ENCODE measurements at places on chromosomes 7 and 10.

DNA sequence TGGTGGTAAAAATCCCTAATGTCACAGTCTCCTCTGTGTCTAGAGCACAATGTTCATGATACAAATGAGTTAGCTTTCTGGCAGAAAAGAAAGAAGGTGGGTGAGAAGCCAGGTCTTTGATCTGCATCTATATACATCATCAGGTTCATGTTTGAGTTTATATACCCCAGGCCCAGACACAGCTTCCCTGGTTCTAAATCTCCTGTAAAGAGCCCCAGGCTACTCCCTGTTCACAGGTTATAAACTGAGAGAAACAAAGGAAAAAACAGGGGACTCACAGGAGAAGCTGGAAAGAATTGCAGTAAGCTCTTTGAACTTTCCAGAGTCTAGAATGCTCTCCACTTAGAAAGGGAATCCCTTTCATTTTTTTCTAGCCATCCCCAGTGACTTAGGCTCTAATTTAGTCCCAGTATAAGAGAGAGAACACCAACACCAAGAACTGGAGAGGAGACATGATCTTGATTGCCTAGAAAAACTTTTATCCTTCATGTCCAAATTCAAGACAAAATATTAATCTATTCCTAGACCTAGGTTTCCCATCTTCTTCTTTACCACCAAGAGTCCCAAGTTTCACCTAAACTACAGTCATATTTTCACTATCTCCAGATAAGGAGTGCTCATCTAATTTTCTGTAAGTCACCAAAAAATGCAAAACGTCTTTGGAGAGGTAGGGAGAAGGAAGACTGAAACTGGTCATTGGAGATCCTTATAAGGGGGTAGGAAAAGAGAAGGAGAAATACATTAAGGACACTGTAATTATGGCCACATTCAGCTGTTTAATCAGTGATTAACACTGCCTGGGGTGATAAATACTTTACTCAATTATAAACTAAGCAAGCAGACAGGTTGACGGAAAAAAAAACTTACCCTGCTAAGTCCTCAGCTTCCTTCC, 469 bp downstream of the MSS51 start:
- DNase-seq, result no peak

- no peak for DNase-seq
These were observed 63.4 kb downstream of the KIAA1217 start for GRCh38 chr10:24272374-24272773.

GRCh38 chr10:76315240-76315639, 883.8 kb downstream of the LRMDA start:
- no peak for DNase-seq

DNA sequence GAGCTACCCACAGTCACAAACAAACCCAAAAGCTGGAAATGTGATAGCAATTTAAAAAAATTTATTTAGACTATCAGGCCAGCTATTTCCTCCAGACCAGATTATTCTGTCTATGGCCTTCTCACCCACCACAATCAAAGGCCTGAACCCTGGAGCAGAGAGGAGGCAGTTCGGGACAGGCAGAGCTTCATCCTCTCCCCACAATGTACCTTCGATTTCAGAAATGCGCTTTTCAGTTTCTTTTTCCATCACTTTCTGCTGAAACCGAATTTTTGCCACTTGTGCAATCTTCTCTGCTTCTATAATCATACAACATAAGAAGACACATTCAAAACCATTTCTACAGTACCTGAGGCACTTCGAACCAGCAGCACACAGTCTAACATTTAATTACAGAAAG, 29.9 kb downstream of the ERLIN1 start:
- DNase-seq, result no peak

DNA sequence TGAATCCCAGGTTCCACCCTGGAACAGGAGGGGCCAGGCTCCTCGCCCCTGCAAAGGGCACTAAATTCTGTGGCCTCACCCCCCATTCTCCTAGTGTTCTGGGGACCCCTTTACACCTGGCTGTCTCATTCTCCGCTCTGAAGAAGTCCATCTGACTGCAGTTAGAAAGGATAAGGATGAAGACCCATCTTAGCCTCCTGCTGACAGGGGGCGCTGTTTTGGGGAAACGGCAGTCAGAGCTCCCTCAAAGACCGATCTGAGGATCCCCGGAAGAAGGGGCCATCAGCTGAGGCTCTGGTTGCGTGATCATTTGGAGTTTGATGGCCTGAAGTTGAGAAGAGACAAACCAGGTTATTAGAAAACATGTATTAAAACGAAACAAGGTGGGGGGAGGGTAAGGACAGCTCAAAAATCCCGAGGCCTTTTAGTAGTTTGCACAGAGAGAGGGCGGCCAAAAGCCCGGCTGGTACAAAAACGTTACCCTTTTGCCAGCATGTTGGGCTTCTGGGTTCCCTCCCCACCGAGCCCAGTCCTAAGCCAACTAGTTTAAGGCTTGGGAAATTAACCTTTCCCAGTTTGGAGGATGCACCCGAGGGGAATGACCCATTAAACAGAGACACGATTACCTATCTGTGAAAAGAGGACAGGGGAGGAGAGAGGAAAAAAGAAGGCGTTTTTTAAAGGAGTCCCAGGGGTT, 102.8 kb downstream of the CHN2 start:
- DNase-seq, result peak; percentile 49

DNA sequence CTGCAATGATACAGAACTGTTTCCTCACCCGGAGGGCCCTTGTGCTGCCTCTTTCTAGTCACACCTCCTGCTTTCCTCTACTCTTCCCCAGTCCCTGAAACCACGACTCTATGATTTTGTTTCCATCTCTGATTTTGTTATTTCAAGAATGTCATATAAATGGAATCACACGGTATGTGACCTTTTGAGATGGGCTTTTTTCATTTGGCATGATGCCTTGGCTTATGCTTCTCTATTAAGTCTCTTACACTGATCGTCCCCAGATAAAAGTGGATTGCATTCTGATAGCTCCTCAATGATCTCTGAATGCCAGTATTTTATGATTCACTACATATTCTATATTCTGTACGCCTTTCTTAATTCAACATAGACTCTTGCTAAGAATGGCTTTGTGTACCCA, 78.2 kb downstream of the GALNT11 start:
- no peak for DNase-seq

GRCh38 chr7:80078159-80078731, 56.4 kb upstream of the GNAI1 start:
- DNase-seq, result peak; percentile 47

- DNase-seq, result no peak
These were observed 451.2 kb downstream of the PLXNA4 start for GRCh38 chr7:132125096-132125495.

GRCh38 chr7:50721160-50721559, 61.5 kb downstream of the GRB10 start:
- peak; percentile 14 for DNase-seq

- DNase-seq, result peak; percentile 74
These were observed 111.7 kb upstream of the COBL start for GRCh38 chr7:51428217-51428887.

DNA sequence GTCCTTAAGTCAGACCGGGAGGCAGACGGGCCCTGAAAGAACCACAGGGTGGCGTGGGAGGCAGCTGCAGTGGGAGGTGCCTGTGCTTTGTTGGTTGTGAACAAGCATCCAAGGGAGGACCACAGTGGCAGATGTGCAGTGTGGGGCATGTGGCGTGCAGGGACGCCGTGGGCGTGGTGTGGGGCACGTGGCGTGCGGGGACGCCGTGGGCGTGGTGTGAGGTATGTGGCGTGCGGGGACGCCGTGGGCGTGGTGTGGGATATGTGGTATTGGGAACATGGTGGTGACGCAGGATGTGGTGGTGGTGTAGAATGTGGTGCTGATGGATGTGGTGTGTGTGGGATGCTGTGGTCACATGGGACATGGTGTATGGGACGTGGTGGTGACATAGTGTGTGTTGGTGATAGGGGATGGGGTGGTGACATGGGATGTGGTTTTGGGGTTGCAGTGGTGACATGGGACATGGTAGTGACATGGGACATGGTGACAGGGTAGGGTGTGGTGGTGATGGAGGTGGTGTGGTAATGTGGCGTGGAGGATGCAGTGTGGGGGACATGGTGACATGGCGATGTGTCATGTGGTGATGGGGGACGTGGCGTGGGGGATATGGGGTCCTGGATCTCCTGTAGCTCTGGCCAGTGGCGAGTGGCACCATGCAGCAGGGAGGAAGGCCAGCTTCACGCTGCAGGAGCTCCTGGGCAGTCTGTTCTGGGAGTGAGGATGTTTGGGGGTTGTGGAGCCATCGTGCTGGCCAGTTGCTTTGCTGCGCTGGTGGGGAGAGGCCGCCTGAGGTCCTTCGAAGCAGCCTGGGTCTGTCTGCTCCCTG, 78.8 kb downstream of the INPP5A start:
- no peak for DNase-seq

DNA sequence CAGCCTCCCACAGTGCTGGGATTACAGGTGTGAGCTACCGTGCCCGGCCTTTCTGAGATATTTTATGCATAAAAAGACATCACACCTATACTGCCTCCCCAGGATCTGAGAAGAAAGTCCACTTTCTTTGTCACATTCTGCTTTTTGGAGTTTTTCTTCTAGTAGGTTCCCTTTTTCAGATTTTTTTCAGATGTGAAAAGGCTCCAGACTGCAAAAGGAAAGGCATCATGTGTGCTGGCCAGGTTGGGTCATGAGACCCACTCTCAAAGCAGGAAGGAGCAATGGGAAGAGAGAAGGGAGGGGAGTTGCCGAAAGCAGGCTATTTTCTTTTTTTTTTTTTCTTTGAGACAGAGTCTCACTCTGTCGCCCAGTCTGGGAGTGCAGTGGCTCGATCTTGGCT, 10.8 kb downstream of the BLVRA start:
- no peak for DNase-seq

- no peak for DNase-seq
These were observed 9.5 kb downstream of the ANKIB1 start for GRCh38 chr7:92255308-92255707.

DNA sequence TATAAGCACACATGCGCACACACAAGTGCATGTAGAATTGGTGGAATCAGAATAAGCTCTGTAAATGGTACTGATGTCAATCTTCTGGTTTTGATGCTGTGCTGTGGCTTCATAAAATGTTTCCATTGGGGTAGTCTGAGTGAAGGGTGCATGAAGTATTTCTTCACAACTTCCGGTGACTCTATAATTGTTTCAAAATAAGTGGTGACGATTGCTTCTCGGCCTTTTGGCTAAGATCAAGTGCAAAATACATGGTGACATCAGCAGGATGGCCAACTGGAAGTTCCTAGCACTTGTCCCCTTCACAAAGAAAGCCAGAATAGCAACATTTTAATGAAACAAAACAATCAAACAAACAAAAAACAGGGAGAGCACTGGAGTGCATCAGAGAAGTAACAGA, 41.6 kb upstream of the CAMK2B start:
- DNase-seq, result no peak

DNA sequence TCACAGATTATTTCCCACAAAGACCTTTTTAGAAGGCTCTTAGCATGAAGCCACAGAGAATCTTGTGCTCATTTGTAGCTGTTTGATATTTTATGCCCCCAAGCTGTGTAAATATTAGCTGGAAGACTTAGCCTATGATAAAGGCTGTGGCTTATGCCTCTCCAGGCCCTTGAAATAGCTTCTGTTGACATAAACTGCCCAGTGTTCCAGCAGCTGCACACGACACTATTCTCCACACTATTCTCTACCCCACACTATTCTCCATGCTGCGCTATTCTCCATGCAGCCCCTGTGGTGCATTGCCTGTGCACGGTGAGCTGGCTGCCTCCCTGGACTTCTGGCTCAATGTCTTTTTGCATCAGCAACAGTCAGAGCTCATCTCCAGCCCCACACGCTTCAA, 13.1 kb downstream of the DDC start:
- DNase-seq, result peak; percentile 98

- no peak for DNase-seq
These were observed 72.9 kb upstream of the AMPH start for GRCh38 chr7:38704041-38704547.

DNA sequence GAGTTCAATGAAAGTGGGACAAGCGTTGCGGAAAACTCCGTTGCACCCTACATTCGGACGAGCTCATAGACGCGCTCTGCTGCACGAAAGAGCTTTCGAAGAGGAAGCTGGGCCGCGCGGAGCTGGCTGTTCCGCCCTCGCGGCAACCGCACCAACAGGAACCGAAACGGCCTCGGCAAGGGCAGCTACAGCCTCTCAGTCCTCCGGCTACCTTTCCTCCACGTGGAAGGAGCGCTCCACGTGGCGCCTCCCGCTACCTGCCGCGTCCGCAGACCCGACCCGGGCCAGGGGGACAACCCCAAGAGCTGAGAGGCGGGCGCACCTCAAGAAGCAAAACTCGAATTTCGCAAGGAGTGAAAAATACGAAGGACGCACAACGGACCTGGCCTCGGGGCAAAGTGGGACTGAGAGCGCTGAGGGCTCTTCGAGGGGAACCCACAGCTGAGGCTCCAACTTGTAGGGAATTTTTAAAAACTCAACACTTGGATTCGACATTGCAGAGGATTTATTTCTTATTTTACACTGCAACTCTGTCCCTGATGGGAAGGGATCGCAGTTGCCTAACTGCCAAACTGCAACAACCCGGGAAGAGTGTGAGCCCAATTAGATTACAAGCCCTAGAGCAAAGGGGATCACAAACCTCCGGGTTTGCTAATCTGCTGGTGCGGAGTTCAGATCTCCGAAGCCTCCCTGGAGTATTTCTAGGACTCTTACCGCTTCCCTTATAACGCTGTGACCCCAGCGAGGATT, 1.4 kb downstream of the HPSE2 start:
- DNase-seq, result peak; percentile 89

All from DMS53 (cell line).